Skeletal muscle cell (primary cell): ENCODE measurements at places on chromosomes 2 and 18.

DNA sequence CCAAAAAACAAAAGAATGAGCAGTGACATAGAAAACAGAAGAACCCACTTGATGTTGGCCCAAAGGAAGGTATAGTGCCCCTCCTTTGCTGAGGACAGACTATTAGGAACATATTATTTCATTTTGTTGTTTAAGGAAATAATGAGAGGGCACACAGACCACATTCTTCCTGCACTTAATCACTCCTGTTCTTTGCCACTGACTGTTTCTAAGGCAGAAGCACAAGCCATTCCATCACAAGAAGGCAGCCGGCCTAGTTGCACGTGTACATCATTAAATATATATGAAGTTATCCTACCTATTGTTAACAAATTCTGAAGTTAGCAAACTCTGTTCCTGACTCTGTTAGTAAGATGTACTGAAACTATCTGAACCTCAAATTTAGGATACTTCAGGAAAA is 110.0 kb downstream of the LNPK start:
- peak; percentile 11 for DNase-seq

DNA sequence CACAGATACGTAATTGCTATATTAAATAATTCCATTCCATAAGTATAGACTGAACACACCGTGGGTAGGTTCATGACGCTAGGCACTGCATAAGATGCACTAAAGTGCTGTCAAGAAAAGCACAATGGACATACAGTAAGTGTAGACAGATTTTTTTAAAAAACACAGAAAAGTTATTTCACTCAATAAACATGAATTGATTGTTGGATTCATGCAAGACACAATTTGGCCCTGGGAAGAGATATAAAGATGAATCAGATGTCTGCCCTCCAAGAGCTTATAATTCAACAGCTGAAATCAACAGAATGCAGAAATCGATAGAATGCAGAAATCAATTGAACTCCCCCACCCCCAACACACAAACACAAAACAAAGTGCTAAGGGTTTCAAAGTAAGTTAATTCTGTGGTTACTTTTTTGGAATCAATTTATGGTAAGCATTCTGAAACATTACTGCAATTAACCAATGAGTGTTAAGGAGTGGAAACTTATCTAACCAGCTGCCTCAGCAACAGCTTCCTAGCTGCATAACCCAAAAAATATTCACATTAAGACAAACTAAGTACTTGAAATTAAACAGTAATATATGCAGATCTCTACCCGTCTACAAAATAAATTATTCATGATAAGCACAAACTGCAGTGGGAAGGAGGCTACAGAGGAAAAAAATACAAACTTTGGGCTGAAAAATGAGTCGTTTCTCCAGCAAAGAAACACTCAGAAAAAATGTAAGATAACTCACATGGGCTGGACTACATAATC is 1.6 kb downstream of the NBAS start:
- DNase-seq = no peak

GRCh38 chr18:24914685-24915084 is 437.3 kb downstream of the ZNF521 start:
- no peak for DNase-seq

- DNase-seq = no peak
Measured at GRCh38 chr2:38375696-38376345, 1.3 kb downstream of the ATL2 start.

GRCh38 chr18:68034296-68034695 is 517.8 kb upstream of the DSEL start:
- DNase-seq = peak; percentile 54

GRCh38 chr2:172323256-172323655 is 104.1 kb upstream of the ITGA6 start:
- DNase-seq = no peak

DNA sequence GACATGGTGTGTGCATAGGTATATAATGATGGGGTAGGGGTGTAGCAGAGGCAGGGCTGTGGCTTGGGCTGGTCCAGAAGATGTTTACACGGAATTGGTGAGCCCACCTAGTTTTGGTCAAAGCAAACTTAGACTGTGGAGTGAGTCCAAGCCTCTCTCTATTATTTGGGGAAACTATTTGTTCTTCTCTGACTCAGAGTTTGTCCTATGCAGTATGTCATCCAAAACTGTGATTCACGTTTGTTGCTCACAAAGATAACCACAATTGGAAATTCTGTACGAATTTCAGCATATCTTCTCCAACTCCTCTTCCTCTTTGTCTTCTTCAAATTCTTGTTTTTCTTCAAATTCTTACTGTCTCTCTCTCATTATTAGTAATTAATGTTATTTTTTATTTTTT is 292.9 kb downstream of the XIRP2 start:
- DNase-seq = no peak

DNA sequence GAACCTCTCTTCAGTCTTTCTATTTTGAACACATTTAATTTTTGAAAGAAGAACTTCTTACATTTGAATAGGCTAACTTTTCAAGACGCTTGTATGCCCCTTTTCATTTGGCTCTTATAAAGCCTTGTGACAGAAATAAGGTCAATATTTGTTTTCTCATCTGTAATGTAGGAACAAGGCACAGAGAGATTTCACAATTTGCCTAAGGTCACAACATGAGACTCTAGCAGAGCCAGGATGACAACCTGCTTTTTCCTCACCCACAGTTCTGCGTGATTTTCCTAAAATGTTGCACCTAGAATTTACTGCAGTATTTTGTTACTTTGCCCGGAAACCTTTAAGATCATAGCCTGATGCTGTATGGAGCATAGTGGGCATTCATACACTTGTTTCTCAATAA is 67.4 kb downstream of the TXNL1 start:
- no peak for DNase-seq

DNA sequence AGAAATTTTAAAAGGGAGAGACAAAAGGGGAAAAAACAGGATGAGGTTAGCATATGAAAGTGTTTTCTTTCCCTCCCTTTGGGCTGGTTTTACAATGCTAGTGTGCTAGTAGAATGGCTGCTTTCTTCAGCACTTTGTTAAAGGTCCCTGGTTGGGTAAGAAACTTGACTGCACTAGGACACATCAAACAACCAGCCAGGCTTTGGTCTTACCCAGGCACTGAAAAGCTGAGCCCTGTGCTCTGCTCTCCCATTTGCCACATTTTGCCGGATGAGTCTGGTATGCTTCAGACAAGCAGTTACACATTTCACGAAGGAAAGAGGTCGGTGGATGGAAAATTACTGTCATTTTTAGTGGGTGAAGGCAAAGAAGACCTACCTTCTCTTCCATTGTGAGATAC is 242.0 kb downstream of the DPP10 start:
- no peak for DNase-seq

- DNase-seq = no peak
Measured at GRCh38 chr2:141871913-141872634, 258.7 kb downstream of the LRP1B start.

- no peak for DNase-seq
Measured at GRCh38 chr2:242043538-242044312, 174.2 kb downstream of the RTP5 start.

DNA sequence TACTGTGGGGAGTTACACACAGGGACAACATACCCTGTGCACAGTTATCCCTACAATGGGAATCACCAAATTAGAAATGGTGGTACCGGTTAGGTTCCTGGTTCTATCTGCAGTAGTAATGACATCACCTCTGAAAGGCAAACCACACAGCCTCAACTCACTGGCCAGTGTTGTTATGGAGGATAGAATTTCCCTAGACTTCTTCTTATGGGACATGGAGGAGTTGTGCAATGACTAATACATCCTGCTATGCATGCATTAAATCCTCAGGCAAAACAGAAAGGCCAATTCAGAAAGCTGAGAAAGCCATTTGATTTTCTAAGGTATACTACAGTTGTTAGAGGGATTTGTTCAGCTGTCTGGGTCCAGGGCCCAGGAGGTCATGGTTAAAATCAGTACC is 439.3 kb downstream of the TMX3 start:
- peak; percentile 77 for DNase-seq

- DNase-seq = no peak
Measured at GRCh38 chr2:105840933-105841332, 96.2 kb downstream of the NCK2 start.
